ENCODE measurements at places on chromosomes 6 and 20. TPM values are rescaled to one million over a fixed set of nuclear protein-coding genes. Genes with fewer than 3 reads are reported as not detected.

BPIFA3 gene
- not detected for total RNA-seq

CYP39A1 gene
- not detected for total RNA-seq

ULBP1 gene
- total RNA-seq: 2.7 TPM

PSORS1C2 gene
- total RNA-seq: not detected

CLPSL1 gene
- not detected for total RNA-seq

LINC00237 gene
- total RNA-seq: not detected

POPDC3 gene
- total RNA-seq: not detected

DNA sequence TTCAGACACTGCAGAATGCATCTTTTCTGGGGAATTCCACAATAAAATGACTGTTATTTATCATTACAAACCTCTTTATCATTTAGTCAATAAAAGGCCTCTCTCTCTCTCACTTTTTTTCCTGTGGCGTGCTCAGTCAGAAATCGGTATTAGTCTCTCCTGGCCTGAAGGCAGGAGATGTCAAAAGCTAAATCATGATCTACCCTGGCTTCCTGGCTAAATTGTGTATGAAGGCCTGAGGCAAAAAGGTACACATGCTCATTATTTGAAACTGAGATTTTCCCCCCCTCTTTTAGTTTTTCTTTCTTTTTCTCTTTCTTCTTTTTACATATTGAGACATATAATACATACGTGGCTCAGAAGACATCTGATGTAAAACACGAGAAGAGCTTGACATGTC lies 375.0 kb upstream of the SLC35B3 start:
- DNase-seq: no peak

DNA sequence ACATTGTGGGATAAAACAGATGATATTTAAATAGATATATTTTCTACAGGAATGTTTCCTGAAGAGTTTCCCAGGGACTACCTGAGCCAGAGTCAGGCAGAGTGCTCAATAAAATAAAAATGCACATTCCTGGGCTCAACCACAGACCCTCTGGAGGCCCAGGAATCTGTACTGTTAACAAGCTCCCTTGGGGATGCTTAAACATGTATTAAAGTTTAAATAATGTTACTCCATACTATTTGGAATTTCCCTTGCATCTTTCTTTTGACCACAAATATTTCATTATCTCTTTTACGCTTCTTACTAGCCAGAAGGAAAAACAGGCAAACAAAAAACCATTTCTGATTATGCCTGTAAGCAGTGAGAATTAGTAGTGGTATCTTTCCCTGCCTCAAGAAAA lies 42.3 kb downstream of the GPR63 start:
- no peak for DNase-seq

DNA sequence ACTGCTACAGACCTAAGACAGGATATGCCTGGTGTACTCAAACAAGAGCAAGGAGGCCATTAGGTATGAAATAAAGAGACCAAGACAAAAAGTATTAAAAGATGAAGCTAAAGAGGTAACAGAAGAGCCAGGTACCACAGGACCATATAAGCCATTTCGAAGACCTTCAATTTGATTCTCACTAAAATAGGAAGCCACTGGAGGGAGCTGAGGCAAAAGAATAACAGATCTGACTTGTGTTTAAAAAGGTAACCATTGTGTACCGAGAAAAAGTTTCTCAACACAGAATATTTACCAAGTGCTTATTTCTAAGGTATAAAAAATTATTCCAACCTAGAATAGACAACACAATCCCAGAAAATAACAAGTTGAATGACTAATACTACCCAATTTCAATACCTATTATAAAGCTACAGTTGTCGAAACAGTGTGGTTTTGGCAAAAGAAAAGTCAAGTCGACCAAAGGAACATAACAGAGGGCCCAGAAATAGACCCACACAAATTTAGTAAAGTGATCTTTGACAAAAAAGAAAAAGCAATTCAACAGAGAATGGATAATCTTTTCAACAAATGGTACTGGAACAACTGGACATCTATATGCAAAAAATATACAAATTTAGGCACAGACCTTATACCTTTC lies 125.3 kb upstream of the DST start:
- DNase-seq: no peak

DNA sequence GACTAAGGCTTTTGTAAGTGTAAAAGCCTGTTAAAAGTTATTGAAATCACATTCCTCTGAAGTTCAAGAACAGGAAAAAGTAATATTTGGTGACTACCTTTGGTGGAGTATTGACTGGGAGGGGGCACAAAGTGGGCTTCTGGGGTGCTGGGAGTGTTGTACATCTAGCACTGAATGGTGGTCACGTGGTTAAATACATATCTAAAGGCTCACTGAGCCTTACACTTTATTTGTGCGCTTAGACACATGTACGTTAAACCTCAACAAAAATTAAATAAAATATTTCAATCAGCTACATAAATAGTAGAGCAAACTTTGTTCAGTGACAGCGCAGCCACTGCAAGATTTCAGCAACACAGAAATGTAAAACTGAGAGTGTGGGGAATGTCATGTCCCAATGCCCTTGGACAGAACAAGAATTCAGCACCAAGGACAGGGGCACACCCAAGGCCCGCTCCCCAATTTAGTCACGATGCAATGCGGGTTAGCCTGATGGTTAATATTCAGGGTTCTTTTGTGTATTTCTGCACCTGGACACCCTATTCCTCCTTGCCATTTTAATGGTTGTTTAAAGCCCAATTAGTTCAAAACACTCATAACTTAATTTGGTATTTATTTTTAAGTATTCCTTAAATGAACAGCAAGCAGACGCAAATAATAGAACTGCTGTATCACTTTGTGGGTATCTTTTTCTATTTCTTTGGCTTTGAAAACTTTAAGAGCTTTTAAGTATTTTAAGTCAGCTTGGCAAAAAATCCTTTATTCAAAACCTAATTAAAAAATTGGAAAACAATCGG lies 37.4 kb downstream of the ANGPT4 start:
- DNase-seq: peak; percentile 58

- DNase-seq: no peak
These were observed 39.5 kb downstream of the ACSS2 start for GRCh38 chr20:34915749-34916455.

- DNase-seq: no peak
These were observed 33.2 kb downstream of the ANKS1A start for GRCh38 chr6:34922177-34922663.

DNA sequence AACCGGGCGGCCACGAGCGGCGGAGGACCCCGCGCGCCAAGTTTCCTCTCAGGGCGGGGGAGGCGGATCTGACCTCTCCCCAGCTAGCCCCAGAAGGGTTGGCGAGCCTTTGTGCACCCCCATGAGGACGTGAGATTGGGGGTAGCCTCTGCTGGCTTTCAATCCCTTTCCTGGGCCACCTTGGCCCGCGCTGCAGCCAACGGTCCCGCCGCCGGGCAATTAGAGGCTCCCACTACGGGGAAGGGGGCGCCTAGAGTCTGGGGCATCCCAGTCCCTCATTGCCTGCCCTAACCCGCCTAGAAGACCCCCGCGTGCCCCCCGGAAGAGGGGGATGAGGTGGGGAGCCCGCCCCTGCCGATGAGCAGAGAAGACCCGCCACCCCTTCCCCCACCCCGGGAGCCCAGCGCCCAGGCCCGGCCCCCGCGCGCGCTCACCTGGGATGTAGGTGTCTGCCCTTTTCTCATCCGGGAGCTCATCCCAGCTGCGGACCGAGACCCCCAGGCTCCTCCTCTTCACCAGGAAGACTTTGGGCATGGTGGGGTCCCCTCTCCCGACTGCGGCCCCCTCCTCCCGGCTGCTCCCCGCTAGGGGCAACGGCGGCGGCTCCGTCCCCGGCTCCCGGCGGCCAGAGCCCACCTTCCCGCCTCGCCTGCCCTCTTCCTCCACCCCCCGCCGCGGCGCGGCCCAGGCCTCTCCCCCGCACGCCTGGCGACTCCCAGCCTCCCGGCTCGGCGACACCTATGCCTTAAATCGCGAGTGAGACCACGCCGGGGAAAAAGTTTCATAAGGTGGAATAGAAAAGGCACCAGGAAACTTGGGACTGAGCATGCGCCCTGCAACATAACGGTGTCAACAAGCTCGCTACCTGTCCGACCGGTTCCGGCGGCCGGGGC lies at the start of gene OVOL2:
OVOL2 (minus strand) TSS at position 816 of the 893 bp plus-strand sequence; CDS start at position 534, 282 bp downstream.
- peak; percentile 10 for DNase-seq

- no peak for DNase-seq
These were observed 88.8 kb downstream of the TAF4 start for GRCh38 chr20:61976644-61977418.

GRCh38 chr20:64164123-64164836 lies at the start of gene MYT1:
Gene MYT1 (plus strand): TSS chr20:64164452. CDS start chr20:64198862, 34,410 bp downstream.
- DNase-seq: no peak

DNA sequence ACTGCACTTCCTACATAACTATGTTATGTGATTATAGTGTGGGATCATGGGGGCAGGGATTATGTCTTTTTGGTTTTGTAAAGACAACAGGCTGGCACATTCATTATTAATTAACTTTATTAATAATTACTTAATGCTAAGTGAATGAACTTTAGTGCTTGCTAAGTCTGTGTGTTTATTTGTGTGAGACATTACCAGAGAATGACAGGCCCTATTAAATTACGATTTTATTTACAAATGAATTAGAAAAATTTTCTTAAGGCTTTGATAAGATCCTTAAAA lies 100.9 kb downstream of the CD83 start:
- no peak for DNase-seq

GRCh38 chr6:125963817-125964216 lies 7.2 kb downstream of the HINT3 start:
- DNase-seq: no peak

DNA sequence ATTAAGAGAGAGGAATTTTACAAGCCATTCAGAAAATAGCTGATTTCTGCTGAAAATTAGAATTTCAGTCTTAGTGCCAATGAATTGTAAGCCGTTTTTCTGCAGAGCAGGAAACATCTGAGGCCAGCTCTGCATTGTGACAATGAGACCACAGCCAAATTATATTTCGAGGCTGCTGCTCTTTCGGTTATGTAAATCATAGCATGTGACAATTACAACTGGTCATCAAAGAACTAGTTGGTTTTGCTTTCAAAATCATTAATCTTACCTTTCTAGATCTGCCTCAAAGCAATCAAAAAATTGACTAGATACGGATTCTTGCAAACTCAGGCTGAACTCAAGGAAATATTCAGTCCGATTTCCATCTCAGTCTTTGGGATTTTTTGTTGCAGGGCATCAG lies 33.4 kb upstream of the INSM1 start:
- no peak for DNase-seq
